ENCODE measurements at places on chromosomes 2 and 18. TPM values are rescaled to one million over a fixed set of nuclear protein-coding genes. Genes with fewer than 3 reads are reported as not detected.
A peak's percentile ranks its signal among the peaks of the same experiment; 100 is the strongest.

DNA sequence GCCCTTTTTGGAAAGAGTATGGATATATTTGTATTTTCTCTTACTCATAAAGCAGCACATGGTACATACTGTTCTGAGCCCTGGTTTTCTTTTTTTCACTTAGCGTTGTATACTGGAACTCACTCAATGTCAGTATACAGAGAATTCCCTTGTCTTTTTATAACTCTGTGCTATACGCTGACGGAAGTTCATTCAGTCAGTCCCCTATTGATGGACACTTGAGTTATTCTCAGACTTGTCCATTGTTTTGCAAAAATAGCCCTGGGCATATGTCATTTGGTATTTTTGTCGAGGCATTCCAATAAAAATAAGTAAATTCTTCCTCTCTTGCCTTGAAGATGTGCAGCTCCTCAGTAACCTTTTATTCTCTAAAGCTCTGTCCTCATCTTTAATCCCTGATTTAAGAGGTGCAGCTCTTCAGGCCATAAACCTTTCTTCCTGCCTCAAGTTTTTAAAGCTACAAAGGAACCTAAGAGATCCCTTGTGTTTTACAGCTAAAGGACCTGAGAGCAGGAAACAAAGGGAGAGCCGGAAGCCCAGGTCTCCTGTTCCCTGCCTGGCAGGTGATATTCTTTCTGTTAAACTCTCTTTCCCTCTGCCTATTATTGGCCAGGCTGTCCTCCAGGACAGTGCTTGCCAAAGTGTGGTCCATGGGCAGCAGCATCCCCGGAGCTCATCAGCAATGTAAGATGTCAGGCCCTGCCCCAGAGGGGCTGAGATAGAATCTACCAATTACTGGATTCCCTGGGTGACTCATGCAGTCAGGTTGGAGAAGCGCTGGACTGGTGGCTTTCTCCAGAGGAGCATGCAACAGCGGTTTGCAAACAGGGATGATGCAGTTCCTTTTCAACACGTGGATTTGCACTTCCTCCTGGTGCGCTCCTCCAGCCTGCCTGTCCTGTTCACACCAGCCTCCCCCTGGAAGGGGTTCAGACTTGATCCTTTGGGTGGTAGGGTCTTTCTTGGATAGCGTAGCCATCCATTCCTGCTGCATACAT is 158.0 kb downstream of the NEDD4L start:
- H3K4me3 ChIP-seq: peak overlapping the region; percentile 37
- peaks cover 21% of the 10 kb centered on the region for H3K4me1 ChIP-seq
- peak overlapping the region; percentile 75 for H3K27ac ChIP-seq
- peaks cover 1% of the 10 kb centered on the region for H3K27me3 ChIP-seq

TUBB8B gene
- total RNA-seq: not detected

SLC5A7 gene
- 0.27 TPM for total RNA-seq

GRCh38 chr2:60385648-60386047 is 167.8 kb downstream of the BCL11A start:
- H3K4me3 ChIP-seq: no peak overlapping the region
- H3K27ac ChIP-seq: no peak overlapping the region
- DNase-seq: no peak
- H3K4me1 ChIP-seq: peaks cover 2% of the 10 kb centered on the region
- H3K36me3 ChIP-seq: no peaks in the 10 kb centered on the region

ELOA2 gene
- not detected for total RNA-seq

DNA sequence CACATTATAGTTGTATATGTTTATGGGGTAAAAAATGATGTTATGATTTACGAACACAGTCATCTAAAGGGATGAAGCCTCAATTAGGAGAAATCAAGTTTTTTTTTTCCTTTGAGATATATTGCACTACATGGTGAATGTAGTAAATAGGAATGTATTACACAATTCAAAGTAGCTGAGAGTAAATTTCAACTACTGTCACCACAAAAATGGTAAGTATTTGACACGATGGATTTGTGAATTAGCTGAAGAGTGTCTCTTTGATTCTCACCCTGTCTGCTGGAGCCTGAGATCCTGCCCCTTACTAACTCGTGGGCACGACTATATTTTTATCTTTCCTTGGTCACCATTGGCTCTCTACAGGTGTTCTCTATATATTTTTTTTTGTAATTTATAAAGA is 540.4 kb upstream of the DSEL start:
- no peak overlapping the region for H3K27ac ChIP-seq
- no peaks in the 10 kb centered on the region for H3K4me1 ChIP-seq
- H3K36me3 ChIP-seq: no peaks in the 10 kb centered on the region
- no peak for DNase-seq
- no peaks in the 10 kb centered on the region for H3K27me3 ChIP-seq

GRCh38 chr2:46409756-46410155 is 69.6 kb upstream of the TMEM247 start:
- no peaks in the 10 kb centered on the region for H3K4me1 ChIP-seq
- DNase-seq: no peak
- H3K27ac ChIP-seq: no peak overlapping the region
- H3K27me3 ChIP-seq: no peaks in the 10 kb centered on the region

ASXL3 gene
- total RNA-seq: 45.6 TPM

TSPYL6 gene
- 0.27 TPM for total RNA-seq

GRCh38 chr2:157194097-157194688 is 63.3 kb upstream of the GALNT5 start:
- H3K27me3 ChIP-seq: peaks cover 2% of the 10 kb centered on the region
- no peak overlapping the region for H3K27ac ChIP-seq
- DNase-seq: no peak

GRCh38 chr2:189641590-189641989 is 19.7 kb upstream of the ASNSD1 start:
- H3K36me3 ChIP-seq: no peaks in the 10 kb centered on the region
- H3K4me3 ChIP-seq: no peak overlapping the region
- no peaks in the 10 kb centered on the region for H3K27me3 ChIP-seq

DNA sequence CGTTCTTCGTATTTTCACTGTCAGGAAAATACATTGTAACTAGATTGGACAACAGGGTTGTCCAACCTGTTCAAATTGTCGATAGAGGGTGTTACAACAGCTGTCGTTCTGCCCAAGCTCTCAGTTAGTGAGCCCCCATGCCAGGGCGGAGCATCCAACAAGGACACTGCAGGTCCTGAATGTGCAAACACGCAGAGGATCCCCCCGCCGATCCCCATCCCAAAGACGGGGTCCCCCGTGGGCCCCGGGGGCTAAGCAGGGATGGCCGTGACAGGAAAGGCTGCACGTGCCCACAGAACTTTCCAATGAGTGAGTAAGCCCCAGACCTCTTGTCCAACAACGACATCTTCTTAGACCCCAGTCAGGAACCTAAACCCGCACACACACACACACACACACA is 140.8 kb downstream of the PXDN start:
- H3K4me3 ChIP-seq: no peak overlapping the region
- no peaks in the 10 kb centered on the region for H3K36me3 ChIP-seq
- peaks cover 18% of the 10 kb centered on the region for H3K4me1 ChIP-seq
- peaks cover 5% of the 10 kb centered on the region for H3K27me3 ChIP-seq

GRCh38 chr2:120805602-120806001 is 69.9 kb downstream of the GLI2 start:
- H3K4me3 ChIP-seq: no peak overlapping the region
- H3K27ac ChIP-seq: no peak overlapping the region
- H3K36me3 ChIP-seq: no peaks in the 10 kb centered on the region
- no peak for DNase-seq
- H3K4me1 ChIP-seq: peaks cover 16% of the 10 kb centered on the region
